ENCODE measurements at places on chromosomes 6 and 20.

- no peak for DNase-seq
These were observed 70.1 kb upstream of the RPS6KA2 start for GRCh38 chr6:166697113-166697512.

- peak; percentile 93 for DNase-seq
These were observed 18.1 kb downstream of the OR2B2 start for GRCh38 chr6:27893836-27894807.

GRCh38 chr20:49945701-49946477, 9.7 kb downstream of the RNF114 start:
- no peak for DNase-seq

- no peak for DNase-seq
These were observed 8.5 kb downstream of the RBM24 start for GRCh38 chr6:17289630-17290061.

DNA sequence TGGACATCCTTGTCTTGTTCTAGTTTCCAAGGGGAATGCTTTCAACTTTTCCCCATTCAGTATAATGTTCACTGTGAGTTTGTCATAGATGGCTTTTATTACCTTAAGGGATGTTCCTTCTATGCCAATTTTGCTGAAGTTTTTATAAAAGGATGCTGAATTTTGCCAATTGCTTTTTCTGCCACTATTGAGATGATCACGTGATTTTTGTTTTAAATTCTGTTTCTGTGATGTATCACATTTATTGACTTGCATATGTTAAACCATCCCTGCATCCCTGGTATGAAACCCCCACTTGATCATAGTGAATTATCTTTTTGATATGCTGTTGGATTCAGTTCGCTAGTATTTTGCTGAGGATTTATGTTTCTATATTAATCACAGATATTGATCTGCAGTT, 130.6 kb upstream of the TAB2 start:
- DNase-seq, result no peak

GRCh38 chr6:146857980-146858347, 259.2 kb downstream of the ADGB start:
- peak; percentile 38 for DNase-seq

DNA sequence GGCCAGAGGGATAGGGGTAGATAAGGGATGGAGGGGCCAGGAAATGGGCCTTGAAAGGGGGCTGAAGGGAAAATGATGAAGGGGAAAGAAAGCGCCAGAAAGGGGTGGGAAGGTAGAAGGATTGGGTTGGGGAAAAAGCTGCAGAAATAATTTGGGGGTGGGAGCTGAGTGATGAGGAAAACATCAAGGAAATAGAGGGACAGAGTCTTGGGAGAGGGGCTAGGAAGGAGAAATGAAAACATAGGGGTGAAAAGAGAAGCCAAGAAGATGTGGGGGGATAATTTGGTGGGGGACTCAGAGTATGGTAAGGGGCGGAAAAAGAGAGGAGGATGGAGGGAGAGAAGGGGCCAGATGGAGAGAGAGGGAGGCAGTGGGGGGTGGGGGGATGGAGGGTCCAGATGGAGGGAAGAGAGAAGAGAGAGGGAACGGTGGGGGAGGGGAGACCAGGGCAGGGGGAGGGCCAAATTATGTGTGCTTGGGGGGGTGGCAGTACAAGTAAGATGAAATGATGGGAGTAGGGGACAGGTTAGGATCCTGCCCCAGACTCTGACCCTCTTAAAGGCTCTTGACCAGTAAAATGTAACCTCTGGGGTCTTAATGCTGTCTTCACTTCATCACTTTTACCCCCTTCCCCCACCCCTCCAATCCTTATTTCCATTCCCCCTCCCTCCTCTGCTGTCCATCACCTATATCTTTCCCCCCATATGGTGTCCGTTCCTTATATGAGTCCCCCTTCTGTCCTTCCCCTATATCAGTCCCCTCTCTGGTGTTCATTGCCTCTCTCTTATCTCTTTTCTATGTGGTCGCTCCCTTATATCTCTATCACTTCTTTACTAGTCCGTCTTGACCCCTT, 852 bp downstream of the SYNGAP1 start:
- no peak for DNase-seq

GRCh38 chr20:23403751-23404150, 17.5 kb downstream of the NAPB start:
- DNase-seq, result no peak

- no peak for DNase-seq
These were observed 236.4 kb upstream of the PRDM1 start for GRCh38 chr6:105849746-105850145.

DNA sequence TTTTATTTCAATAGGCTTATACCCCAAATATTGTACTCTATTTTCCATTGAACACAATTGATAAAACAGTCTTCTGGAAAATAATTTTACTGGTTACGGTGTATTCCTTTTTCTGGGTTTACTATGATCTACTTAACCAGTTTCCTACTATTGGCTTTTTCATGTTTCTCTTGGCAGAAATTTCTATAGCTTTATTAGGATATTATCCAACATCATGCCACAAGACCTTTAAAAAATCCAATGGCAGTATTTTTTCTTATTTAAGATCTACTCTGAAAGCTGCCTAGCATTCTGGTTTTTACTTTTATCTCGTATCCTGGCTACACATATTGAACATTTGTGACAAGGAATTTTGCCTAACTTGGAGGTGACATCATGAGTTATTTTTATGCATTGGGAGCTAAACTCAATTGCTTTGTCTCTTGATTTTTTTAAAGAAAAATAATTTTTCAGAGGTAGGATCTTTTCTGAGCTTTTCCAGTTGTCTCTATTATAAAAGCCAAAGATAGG, 45.5 kb downstream of the SLC9A8 start:
- no peak for DNase-seq

GRCh38 chr20:55592866-55593265, 412.5 kb downstream of the CBLN4 start:
- no peak for DNase-seq

DNA sequence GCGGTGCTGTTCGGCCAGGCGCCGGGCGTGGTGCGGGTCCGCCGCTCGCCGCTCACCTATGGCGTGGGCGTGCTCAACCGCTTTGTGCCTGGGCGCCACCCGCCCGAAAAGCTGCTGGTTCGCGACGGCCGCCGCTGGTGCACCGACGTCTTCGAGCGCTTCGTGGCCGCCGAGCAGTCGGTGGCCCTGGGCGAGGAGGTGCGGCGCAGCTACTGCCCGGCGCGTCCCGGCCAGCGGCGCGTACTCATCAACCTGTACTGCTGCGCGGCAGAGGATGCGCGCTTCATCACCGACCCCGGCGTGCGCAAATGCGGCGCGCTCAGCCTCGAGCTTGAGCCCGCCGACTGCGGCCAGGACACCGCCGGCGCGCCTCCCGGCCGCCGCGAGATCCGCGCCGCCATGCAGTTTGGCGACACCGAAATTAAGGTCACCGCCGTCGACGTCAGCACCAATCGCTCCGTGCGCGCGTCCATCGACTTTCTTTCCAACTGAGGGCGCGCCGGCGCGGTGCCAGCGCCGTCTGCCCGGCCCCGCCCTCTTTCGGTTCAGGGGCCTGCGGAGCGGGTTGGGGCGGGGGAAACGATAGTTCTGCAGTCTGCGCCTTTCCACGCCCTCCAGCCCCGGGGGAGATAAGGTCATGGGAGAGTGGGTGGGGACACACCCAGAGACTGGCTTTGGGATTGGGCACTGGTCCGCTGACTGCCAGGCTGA, 15.7 kb downstream of the ADISSP start:
- DNase-seq, result peak; percentile 12

- DNase-seq, result no peak
These were observed 21.8 kb upstream of the SRF start for GRCh38 chr6:43149265-43149664.

- DNase-seq, result no peak
These were observed 651 bp upstream of the SAMHD1 start for GRCh38 chr20:36951979-36952738.

DNA sequence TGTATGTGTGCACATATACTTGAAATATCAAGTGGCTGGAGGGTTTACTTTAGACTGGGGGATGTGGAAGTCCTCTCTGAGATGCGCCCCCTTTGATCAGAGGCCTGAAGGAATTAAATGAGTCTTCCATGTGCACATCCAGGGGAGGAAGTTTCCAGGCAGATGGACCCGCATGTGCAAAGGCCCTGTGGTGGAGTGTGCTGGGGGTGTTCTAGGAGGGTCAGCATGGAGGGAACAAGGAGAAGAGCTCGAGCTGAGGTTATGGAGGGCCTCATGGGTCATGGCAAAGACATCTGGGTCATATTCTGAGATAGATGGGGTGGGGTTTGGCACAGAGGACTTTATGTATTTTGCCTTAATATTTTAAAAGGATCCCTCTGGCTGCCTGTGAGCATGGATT, 17.7 kb upstream of the SULF2 start:
- no peak for DNase-seq

- no peak for DNase-seq
These were observed 8.4 kb downstream of the IRF4 start for GRCh38 chr6:399785-400534.

- DNase-seq, result no peak
These were observed 70.8 kb upstream of the SASH1 start for GRCh38 chr6:148271711-148272439.

GRCh38 chr20:12152996-12153395, 235.3 kb downstream of the BTBD3 start:
- no peak for DNase-seq

DNA sequence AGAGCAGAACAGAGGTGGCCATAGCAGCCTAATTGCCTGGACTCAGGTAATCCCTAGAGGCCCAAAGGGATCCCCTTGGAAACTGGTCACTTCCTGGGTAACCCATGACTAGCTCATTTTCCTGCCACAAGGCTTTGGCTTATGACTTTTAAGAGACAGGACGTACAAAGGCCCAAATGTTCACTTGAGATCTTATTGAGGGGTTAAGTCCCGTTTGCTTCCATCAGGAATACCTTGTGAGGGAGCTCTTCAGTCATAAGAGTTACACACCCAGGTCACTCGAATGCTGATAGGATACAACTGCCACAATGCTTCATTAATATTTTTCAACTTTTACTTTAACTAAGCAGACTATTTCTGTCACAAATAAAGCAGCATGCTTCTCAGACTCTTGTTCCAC, 51.7 kb downstream of the TMEM170B start:
- DNase-seq, result no peak

GRCh38 chr6:161954077-161954476, 680.2 kb upstream of the AGPAT4 start:
- DNase-seq, result no peak

DNA sequence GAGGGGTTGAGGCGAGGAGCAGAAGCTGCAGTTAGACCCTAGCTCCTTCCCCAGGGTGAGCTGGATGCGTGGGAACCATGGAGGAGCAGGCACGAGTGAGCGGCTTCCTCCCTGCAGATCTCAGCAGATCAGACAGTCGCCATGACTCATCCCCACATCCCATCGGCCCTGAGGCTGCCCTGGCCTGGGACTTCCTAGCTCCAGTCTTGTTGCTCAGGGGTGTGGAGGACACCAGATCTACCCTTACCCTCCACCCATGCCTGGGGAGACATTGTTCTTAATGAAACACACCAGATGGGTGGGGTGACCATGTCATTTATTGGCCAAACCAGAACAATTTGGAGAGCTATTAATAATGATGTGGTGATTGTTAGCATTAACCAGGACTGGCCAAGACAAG, 36.3 kb upstream of the TGM2 start:
- DNase-seq, result no peak

DNA sequence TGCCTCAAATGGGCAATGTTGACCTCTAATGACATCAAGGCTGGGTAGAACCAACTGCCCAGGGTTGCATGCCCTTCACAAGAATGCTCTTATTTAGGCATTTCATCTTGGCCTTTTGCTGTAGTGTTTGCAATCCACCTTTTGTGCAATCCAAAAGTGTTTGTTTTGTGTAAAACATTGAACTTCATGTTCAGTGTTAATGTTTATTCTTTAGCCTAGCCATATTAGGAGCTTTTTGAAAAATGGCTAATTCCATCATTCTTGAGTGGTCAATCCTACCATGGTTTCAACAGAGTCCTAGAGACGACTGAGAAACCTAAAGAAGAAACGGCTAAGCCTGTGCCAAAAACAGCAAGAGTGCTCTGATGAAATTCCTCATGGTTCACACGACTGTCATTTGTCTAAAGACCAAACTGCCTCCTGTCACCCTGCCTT, 279.6 kb upstream of the PRDM1 start:
- DNase-seq, result no peak

Data from NCI-H460 (cell line).